ENCODE measurements at places on chromosomes 11 and 22.

DNA sequence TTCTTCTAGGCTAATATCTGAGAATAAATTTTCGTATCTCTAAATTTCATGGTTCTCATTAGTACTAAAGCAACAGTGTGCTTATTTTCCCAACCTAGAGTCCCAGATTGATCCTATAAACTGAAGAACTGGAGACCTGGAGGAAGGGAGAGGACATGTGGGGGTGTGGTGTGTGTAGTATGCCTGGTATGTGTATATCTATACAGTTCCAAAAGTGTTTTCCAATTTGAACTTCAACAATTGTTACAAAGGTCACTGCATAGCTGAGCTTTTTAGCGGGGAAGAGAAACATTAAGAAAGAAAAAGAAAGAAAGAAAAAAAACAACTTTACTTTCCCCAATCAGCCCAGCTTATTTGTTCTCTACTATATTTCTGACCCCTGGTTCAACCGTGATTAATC, 152.1 kb downstream of the SOX6 start:
- DNase-seq = no peak

DNA sequence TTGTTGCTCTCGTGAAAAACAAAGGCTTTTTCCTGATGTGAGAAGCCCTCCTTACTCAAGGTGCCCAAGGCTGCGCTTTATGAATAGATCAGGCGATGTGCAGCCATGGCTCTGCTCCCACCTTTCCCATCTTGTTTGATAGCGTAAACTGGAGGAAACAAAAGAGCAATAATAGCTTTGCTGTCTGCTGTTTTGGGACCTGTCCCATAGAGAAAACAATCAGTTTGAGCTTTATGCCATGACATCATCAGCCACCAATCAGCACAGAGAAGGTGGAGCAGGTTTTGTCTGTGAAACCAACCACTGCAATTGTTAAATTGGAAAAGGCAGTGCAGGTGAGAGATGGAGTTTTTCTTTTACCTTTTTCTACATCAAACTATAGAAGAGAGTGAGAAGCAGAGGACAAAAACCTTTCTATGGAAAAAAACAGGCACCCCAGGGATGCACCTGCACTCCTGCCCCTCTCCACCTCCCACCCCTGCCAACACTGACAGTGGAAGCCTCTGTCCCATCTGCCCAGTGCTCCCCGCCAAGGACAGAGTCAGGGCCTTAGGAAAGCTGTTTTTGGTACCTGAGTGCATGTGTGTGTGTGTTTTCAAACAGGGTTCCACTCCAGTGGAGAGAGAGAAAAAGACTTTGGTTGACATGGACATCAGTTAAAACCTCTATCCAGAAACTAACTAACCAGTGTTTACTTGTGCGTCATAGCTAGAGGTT, 80.7 kb downstream of the MICAL3 start:
- DNase-seq = no peak

- peak; percentile 59 for DNase-seq
Observed at GRCh38 chr11:1202776-1203504, 19.9 kb upstream of the MUC5B start.

- no peak for DNase-seq
Observed at GRCh38 chr11:83034673-83035014, 37.1 kb downstream of the RAB30 start.

- no peak for DNase-seq
Observed at GRCh38 chr11:30567120-30567519, 19.0 kb downstream of the MPPED2 start.

DNA sequence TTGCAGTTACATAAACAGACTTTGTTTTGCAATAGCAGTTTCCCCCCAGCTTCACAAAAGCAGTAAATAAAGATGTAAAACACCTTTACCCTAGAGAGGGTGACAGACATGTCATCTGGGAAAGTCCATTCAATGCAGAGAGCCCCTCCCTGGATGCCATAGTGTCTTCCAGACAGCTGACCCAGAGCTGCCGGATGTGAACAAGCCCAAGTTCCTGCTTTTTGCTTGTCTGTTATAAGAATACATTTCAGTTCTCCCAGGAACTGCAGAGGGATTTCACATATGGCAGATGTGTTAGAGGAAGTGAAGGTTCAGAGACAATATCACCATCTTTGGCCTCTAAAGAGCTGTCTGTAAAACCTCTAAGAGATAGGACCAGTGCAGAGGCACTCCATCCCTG, 48.9 kb downstream of the RELT start:
- DNase-seq = no peak

GRCh38 chr22:46931881-46932280, 169.4 kb downstream of the TBC1D22A start:
- no peak for DNase-seq

GRCh38 chr11:69442807-69443137, 38.7 kb upstream of the LINC01488 start:
- DNase-seq = peak; percentile 93
